ENCODE measurements at places on chromosomes 3 and 15.

GRCh38 chr3:196789885-196790359 is 50.3 kb downstream of the PAK2 start:
- DNase-seq: no peak

GRCh38 chr3:129962600-129962999 is 11.9 kb upstream of the TRH start:
- no peak for DNase-seq

GRCh38 chr15:55260562-55261131 is 29.0 kb downstream of the RAB27A start:
- DNase-seq: no peak

- DNase-seq: peak; percentile 64
Measured at GRCh38 chr3:101381809-101382208, 61.4 kb upstream of the IMPG2 start.

DNA sequence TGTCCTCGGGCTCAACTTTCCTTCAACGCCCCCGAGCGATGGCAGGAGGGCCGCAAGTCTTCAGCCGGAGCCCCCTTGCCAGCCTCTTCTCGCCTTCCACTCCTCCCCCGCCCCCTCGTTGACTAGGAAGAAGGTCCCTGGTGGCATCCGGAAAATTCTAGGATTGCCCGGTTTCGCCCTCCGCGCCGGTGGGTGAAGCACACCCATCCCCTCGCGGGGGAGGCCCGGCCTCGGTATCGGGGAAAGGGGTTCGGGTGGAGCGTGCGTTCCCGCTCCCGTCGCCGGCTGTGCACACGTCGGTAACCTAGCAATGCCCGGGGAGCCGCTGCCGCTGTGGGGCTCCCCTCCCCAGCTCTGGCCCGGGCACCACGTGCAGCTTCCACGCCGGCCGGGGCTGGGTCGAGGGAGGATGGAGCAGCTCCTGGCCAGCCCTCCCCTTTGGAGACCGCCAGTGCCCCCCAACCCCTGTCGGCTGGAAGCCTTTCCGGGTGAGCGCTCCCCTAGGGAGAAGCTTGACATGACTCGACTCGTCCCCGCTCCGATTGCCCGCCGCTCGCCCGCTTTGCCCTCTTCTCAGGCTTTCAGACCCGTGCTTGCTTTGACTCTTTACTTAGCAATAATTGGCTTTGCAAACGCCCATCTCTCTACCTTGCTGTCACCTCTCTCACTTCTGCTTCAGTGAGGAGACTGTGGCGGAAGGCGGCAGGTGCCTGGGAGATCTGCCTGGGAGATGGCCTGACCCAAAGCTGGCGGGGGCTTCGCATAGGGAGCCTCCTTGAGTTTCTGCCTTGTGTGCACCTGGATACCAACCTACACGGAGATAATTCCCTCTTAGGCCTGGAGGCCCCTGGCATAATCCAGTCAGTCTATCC is 1.3 kb downstream of the CACNA1D start:
- peak; percentile 40 for DNase-seq

DNA sequence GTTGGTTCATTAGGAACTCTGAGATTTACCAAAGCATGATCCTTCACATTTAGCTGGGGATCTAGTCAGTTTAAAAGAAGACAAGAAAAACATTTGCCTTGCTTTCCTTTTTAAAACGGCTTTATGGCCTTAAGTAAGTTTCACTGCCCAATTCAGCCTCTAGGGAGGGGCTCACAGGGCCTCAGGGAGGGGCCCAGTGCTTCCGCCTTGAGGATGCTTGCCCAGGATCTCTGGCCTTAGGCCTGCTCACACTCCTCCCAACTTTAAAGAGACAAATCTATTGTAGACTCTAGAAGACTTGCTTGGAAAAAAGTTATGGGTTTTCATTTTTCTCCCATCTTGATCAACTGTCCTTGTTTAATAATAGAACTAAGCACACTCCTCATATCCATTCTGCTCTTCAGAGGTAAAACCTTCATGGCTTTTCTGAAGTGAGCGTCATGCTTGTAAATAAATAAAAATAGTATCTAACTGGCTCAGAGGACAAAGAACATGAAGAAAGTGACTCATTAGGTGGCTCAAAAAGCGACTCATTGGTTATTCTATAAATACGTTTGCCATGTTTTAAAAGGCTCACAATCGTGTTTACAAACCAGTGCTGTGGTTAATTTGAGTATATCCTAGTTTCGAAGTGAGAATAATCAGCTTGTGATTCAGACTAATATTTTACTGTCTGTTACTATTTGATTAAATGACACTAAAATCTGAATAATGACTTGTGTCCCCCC is 13.7 kb downstream of the PDHB start:
- no peak for DNase-seq

DNA sequence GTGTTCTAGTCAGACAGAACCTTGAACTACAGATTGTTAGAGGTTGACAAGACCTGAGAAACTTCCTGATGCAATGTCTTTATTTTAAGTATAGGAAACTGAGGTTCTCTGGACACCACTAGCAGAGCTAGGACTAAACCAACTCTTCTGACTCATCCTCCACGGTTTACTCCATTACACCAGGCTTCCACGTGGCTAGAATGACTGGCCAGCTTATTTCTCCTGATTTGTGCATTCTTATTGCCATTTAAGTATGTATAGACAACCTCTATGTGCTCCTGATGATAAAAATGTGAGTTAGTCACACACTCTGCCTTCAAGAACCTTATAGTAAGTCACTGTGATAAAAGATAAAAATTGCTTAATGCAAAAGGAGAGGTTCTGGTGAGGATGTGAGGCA is 182.7 kb downstream of the MEX3B start:
- no peak for DNase-seq

- no peak for DNase-seq
Measured at GRCh38 chr15:27234593-27234992, 263.6 kb downstream of the GABRG3 start.

- DNase-seq: peak; percentile 32
Measured at GRCh38 chr3:100401674-100402041, 319 bp downstream of the LNP1 start.

Data from NCI-H2081 (cell line).